ENCODE measurements at places on chromosomes 16 and 17.
A peak's percentile ranks its signal among the peaks of the same experiment; 100 is the strongest.

GRCh38 chr17:80924807-80925610 lies 66.6 kb upstream of the CHMP6 start:
- DNase-seq, result no peak

- DNase-seq, result no peak
These were observed 406.5 kb upstream of the CDH5 start for GRCh38 chr16:65959983-65960382.

DNA sequence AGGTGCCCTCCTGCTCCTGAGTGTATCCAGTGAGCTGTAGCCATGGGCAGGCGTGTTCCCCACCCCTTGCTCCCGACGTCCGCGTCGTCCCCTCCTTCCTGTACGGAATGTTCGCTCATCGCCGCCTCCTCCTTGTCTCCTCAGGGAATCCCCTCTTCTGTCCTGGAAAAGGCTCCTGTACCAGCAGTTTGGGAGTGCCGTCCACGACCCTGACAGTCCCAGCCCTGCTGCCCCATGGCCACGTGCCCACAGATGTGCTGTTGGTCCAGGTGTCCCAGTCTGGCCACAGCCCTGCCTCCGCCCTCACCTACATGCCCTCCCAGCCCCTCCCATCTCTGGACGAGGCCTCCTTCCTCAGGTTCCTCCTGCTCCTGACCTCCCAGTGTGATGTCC lies 30.2 kb downstream of the OR1D5 start:
- DNase-seq, result no peak

DNA sequence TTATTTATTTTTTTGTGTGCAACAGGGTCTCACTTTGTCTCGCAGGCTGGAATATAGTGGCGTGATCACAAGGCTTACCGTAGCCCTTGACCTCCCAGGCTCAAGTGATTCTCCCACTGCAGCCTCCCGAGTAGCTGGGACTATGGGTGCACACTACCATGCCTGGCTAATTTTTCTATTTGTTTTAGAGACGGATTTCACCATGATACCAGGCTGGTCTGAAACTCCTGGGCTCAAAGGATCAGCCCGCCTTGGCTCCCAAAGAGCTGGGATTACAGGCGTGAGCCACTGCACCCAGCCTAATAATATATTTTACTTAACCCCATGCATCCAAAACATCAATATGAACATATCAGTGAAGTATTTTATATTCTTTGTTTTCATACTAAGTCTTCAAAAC lies 2.0 kb downstream of the CCDC200 start:
- DNase-seq, result no peak

- DNase-seq, result no peak
These were observed 132.2 kb downstream of the SPECC1 start for GRCh38 chr17:20141198-20141972.

DNA sequence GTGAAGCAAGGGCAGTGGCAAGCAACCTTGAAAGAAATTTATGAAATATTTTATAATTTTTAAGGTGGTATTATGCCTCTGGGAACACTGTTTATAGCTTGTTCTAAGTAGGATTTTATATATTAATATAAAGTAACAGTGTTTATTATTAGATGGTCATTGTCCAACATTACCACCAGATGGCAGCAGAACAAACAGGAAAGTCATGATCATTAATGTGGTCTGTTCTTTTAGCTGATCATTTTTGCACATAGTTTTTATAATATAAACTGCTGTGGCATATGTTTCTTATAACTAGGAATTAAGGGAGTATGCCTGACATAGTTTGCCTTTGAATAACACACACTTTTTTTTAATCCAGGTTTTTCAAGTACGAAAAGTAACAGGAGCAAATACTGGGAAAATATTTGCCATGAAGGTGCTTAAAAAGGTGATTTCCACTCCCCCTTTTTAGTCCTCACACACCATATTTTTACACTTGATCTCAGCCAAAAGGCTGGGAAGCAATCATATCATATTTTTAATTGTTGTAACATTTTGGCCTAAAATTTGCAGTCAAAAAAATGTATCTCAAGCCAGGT lies 21.4 kb downstream of the RPS6KB1 start:
- peak; percentile 34 for DNase-seq

GRCh38 chr17:5902181-5903140 lies 167.7 kb upstream of the WSCD1 start:
- peak; percentile 47 for DNase-seq

GRCh38 chr17:49456183-49456965 lies 38.7 kb upstream of the NGFR start:
- no peak for DNase-seq

- no peak for DNase-seq
These were observed 3.7 kb upstream of the TMUB2 start for GRCh38 chr17:44183024-44183423.

- DNase-seq, result peak; percentile 65
These were observed at the start of gene GNAO1 for GRCh38 chr16:56191156-56191815. Gene GNAO1, plus strand, starts transcription at chr16:56191489. Its CDS starts 747 bp downstream, at chr16:56192236.

GRCh38 chr16:75433732-75434413 lies 570 bp upstream of the CFDP1 start:
- peak; percentile 92 for DNase-seq

DNA sequence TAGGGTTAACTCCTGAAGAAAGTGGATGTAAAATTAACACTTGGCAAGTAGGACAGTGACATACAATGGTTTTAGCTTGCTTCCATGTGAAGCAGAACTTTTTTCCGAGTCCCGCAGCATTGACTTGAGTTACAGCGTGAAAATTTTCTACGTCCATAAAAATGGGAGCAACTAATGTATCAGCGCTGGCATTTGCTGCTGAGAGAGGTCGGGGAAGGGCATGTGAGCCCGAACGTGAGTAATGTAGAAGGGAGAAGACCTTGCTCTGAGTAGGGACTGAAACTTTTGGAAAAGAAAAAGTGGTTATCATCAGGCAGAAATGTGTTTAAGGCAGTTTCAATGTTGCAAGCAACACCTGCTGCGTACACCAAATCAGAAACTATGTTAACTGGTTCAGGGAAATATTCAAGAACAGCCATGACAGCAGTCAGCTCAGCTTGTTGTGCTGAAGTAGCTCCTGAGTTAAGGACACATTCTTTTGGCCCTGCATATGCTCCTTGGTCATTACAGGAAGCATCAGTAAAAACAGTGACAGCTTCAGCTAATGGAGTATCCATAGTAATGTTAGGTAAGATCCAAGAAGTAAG lies 70.9 kb upstream of the ARL4D start:
- DNase-seq, result no peak

GRCh38 chr17:59428916-59429485 lies 97.5 kb downstream of the YPEL2 start:
- no peak for DNase-seq

DNA sequence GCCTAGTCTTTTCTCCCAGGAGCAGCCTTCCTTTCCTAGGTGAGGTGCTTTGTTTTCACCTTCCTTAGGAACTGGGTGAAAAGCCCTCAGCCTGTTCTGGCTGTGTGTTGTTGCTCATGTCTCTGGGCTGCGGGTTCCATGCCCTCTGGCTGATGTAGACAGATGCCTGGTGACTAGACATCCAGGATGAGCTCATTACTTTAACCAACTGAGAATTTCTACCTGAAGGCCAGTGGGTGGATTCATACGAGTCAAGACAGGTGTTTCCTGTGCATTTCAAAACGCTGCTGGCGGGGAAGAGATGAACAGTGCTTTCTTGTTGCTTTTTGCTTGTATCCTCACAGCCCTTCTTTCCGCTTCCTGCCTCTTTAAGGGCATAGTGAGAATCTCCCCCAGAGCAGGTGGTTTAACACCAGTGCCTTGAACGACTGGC lies 22.3 kb downstream of the SAP30BP start:
- no peak for DNase-seq

GRCh38 chr16:9012848-9013507 lies 49.3 kb upstream of the USP7 start:
- no peak for DNase-seq

DNA sequence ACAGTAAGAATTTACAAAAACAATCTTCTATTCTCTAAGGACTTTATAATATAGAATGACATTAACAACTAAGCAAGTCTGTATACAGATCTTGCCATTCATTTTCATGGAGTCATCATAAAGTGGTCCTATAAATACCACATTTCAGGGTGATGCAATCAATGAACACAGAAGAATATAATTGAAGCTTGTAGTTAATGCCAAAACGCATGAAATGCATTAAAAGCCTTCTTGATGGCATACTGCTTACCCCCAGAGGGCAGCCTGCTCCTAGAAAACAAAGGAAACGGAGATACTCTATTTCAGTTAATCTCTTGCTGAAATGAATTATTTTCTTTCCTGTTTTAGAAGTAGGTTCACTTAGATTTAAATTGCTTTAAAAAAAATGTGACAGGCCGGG lies 45.2 kb upstream of the STAC2 start:
- no peak for DNase-seq

- no peak for DNase-seq
These were observed 6.7 kb upstream of the MT4 start for GRCh38 chr16:56558024-56558747.

DNA sequence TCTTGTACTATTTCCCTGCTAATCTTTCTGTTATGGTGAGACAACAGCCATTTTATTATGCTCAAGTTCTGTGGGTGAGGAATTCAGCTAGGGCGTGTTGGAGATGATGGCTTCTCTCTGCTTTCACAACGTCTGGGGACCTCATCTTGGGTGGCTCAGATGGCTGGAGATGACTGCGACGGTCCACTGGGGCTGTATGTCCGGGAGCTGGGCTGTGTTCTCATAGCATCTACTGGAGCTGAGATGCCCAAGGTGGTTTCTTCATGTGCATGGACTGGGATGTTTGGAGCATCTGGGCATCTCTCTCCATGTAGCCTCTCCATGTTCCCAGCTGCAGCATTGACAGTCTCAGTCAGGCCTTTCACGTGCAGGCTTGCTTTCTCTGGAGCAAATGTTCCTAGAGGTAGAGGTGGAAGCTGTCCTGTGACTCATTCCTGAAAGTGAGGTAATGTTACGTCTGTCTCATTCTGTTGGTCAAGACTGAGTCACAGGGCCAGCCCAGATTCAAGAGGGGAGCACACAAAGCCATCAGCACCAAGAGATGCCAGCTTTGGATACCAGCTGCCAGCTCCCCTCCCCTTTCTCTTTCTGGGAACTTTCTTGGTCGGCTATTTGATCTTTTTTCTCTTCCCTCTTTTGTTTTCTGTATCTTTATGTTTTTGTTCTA lies 96.2 kb downstream of the RAP1GAP2 start:
- no peak for DNase-seq

DNA sequence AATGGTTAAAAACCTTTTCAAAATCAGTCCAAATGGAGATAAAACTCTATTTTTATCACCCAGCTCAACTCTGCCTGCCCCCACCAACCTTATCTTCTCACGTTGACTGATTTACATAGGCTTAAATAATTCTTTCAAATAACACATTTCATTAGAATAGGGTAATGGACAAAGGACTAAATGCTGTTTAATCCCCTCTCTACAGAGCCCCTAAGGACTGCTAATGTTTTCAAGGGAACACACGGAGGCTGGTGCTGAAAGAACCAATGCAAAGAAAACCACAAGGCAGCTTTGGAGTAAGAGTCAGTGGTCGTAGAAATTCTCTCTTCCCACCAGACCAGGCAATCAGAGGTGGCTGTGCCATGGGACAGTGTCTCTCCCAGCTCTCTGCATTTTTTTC lies 445.7 kb upstream of the MAF start:
- DNase-seq, result no peak

DNA sequence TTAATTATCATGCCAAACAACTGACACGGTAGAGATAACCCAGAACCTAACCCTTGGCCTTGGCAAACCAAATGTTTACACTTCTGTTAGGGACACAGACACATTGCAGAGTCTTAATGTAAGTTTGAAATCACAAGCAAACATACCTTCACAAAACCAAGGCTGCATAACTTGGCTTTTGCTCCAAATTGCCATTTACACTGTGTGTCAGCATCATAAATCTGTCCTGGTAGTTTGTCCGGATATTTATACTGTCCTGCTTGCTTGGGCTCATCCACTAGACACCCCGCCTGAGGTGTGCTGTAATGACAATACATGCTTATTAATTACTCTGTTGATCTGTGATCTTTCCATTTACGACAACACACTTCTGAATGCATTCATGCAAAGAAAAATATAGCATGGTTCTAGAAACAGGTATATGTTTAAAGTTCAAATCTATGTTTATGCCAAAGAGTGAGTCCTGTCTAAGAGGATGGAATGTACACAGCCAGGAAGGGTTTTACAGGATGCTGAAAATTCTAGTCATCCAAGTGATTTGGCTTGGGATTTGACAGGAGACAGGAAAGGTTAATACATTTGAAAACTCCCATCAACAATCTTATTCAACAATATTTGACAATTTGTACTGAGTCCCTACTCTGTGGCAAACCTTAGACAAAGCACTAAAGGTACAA lies 81.1 kb downstream of the ADAMTS18 start:
- no peak for DNase-seq

DNA sequence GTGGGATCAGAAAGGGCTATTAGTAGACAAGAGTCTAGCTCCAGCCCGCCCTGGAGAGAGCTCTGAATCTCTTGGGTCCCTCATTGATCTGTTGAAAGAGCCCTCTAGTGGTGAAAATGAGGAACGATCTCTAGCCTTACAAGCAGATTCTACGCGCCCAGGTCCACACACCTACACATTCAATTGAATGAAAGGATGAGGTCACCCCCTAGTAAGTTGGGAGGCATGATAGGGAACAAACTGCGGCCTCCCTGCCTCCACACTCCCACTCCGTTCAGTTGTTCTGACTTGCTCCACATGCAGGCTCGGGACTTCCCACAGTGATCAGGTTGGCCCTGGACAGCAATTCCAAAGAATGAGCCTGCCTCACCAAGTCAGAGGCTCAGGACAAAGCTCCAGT lies 2.9 kb upstream of the CACNG3 start:
- peak; percentile 7 for DNase-seq

DNA sequence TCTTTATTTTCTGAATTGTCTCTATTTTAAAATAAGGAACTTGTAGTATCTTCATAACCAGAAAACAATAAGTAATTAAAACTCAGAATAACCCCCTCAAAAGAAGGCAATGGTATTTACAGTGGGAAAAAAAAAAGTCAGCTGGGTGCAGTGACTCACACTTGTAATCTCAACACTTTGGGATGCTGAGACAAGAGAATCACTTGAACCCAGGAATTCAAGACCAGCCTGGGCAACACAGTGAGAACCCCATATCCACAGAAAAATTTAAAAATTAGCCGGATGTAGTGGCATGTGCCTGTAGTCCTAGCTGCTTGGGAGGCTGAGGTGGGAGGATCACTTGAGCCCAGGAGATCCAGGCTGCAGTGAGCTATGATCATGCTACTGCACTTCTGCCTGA lies 33.5 kb downstream of the ADAM11 start:
- no peak for DNase-seq

DNA sequence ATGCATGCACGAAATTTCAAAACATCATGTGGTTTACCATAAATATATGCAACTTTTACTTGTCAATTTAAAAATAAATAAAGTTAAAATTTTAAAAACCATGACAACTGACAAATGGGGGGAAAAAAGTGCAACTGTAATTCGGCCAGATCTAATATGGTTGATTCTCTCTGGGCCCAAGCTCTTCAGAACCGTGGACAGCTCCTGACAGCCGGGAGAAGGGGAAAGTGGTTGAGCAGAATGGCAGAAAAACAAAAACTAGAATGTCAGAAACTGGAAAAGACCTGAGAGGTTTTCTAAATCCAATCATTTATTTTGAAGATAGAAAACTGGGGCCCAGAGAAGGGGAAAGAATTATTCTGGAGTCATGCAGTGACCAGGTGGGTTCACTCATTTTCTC lies 126.6 kb downstream of the TMEM132E start:
- peak; percentile 56 for DNase-seq

Measured in renal pelvis (tissue), 12 donors.